ENCODE measurements at places on chromosomes 7 and 10. TPM values are rescaled to one million over a fixed set of nuclear protein-coding genes. Genes with fewer than 3 reads are reported as not detected.
A peak's percentile ranks its signal among the peaks of the same experiment; 100 is the strongest.

DNA sequence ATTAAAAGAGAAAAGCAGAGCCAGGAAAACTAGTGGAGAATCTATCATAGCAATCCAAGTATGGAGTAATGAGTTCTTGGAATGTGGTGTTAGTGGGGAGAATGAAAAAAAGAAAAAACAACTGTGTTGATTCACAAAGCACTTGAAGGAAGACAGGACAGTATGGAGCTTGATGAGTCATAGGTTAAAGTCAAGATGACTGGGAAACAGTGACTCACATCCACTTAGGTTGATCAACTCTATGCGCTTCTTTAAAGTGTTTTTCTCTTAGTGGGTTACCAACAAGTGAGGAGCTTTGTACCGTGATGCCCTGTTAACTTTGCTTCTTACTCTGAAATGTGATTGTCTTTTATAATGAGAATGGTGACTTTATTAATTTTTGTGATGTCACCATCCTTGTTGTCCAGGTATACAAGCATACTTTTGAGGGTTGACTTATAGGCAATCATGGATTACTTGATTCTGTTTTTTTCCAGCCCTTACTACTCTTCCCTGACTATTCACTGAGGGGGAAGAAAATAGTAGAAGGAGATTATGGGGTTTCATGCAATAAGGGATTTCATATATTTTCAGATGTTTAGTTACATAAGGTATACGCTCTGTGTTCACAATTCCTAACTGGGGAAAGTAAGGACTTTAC lies 32.1 kb upstream of the MDFIC start:
- no peak for DNase-seq

GRCh38 chr10:120473593-120473992 lies 16.6 kb downstream of the PLPP4 start:
- no peak for DNase-seq

- no peak for DNase-seq
Observed at GRCh38 chr7:120941064-120941463, 9.5 kb upstream of the ING3 start.

DNA sequence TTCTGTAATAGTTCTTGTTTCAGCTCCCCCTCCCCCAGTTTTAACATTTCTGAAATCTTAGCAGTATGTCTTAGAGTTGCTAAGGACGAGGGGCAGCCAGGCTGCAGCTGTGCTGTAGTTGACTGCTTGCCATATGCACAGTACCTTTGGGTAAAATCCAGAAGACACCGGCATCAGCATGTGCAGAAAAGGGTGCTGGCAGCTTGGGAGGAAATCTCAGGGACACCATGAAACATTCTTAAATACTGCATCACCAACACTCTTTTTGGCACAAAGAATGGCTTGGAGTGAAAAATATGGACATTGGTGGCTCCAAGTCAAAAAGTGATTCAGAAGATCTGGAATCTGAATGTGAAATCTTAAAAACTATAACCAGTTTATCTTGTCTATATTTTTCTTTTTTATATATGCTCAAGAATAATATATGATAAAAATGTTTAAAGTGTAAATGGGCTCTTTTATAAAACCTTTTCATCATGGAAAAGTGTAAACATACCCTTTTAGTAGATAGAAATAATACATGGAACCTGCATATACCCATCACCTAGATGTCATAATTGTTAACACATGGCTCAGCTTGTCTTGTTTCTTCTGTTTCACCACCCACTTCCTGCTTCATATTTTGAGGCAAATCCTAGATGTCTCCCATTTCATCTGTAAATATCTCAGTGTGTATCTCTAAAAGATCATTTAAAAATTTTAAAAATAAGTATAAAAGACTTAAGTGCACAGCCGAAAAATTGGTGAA lies 34.4 kb upstream of the ARMS2 start:
- DNase-seq: peak; percentile 29

- no peak for DNase-seq
Observed at GRCh38 chr7:74266191-74266963, 12.2 kb upstream of the RFC2 start.

- DNase-seq: no peak
Observed at GRCh38 chr7:87075671-87076404, 16.4 kb upstream of the ELAPOR2 start.

Gene TES
- total RNA-seq: 26.2 TPM

DNA sequence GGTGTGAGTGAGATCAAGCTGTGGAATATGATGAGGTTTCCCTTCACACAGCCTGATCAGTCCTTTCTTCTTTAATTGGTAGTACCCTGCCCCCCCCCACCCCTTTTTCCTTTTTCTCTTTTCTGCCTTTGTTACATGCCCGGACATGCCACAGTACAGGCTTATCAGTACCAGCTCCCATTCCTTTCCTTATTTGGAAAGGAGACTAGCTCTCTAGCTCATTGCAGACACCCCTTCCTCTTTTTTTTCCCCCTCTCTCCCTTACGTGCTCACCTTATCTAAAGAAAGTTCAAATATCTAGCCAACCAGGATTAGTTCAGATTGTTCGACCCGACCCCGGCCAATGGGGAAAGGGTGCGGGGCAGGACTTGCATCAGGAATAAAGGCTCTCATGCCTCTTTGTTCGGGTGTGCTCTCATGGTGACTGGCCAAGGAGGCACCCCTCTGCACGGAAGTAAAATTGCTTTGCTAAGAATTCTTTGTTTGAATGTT lies 230.4 kb downstream of the ACTR3B start:
- no peak for DNase-seq

- no peak for DNase-seq
Observed at GRCh38 chr10:25678666-25679065, 255.4 kb upstream of the MYO3A start.

Gene EPHB6
- 3.9 TPM for total RNA-seq

GRCh38 chr7:107599262-107599661 lies 19.2 kb downstream of the BCAP29 start:
- DNase-seq: no peak

DNA sequence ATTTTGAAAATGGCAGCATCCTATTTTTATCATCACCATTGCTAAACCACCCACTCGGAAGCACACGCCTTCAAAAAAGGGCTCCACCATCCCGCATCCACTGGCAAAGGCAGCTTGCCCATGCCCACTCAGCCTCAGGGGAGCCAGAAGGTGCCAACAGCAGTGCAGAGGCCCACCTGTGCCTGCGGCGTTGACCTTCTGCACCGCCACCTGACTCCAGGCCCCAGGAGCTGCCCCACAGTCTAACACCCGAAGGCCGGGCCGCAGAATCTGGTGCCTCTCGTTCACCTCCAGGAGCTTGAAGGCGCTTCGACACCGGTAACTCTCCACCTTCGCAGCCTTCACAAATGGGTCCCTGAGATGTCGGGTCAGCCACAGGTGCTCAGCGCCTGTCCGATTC lies 2.8 kb downstream of the MRM2 start:
- DNase-seq: no peak

GRCh38 chr7:17580856-17581255 lies 282.4 kb downstream of the AHR start:
- DNase-seq: no peak

- DNase-seq: no peak
Observed at GRCh38 chr10:24240041-24240751, 31.3 kb downstream of the KIAA1217 start.

Gene LOXL4
- 0.47 TPM for total RNA-seq

Gene SHTN1
- 5.0 TPM for total RNA-seq

Gene C10orf105
- total RNA-seq: 0.07 TPM

Gene FAM25G
- not detected for total RNA-seq

Gene CALHM1
- not detected for total RNA-seq

DNA sequence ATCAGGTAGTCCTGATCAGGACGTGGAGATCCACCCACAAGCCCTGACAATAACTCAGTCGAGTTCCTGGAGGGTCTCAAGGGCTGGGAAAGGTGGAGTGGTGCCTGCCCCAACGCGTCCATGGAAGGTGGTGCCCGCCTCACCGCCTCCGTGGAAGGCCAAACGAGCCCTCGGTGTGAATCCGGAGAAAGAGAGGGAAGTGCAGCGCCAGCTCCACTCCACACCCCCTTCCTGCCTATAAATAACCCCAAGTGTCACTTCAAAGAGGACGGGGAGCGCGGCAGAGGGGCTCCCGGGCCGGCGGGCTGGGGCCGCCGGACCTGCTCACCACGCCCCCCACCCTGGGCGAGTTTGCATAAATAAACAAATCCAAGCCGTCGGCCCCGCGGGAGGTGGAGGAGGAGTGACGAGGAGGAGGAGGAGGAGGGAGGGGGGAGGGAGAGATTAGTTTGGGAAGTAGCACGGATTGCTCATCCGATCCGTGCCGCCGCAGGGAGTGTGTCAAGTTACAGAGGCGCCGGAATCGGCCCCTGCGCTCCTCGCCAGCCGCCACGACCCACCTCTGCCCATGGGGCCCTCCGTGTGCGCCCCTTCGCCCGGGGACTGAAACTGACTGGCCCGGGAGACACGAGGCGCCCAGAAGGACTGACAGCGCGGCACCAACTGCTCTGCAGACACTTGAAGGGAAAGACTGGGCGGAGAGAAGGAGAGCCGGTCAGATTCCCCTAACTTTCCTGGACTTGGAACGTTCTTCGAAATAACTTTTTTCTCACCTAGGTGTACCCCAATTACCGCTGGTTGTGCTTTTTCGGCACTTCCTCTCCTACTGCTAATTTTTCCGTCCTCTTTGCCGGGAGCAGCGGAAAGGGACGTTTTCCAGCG lies at the start of gene COL13A1:
TSS of gene COL13A1 (plus strand) at position 473 of the 882 bp plus-strand sequence. CDS start 518 bp downstream, outside the sequence.
- peak; percentile 61 for DNase-seq

GRCh38 chr7:7932553-7932952 lies 36.0 kb upstream of the GLCCI1 start:
- DNase-seq: no peak

GRCh38 chr10:125064681-125065492 lies 95.5 kb downstream of the CTBP2 start:
- DNase-seq: no peak

DNA sequence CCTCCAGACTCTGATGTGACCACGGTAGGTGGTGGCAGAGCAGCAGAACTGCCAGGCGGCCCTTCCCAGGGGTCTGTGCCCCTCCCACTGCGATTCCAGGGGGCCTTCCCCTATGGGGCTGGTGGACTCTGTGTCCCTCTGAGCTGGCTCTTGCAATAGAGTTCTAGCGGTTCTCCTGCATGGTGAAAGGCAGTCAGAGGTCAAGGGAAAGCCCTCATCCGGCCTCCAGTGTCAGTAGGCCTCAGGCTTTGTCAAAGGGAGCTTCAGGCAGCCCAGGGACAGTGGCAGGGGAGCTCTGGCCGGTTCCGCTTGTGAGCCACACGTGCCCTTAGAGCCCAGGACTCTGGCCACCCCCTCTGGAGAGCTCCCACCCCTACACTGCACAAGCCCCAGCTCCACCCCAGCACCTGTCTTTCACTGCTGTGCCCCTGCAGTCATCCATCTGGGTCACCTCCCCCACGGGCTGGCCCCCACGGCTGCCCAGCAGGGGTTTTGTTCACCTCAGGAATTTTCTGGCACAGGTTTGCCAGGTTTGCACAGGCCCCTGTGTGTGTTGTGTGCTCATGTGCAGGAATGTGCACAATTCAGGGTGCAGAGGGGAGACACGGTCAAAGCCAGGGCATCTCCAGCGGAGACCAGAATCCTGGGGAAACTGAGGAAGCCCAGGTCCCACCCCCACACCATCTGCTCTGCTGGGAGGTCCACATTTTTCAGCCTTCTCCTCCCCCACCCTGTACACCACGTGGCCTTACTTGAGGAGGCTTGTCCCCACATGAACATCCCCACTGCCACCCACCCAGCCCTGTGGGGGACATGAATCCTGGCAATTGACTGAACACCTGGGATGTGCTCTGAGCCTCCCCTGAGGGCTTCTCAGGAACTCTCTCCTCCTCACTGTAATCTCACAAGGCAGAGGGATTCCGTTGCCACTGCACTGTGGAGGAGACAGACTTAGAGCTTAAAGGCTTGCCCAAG lies 23.8 kb downstream of the C10orf105 start:
- no peak for DNase-seq

DNA sequence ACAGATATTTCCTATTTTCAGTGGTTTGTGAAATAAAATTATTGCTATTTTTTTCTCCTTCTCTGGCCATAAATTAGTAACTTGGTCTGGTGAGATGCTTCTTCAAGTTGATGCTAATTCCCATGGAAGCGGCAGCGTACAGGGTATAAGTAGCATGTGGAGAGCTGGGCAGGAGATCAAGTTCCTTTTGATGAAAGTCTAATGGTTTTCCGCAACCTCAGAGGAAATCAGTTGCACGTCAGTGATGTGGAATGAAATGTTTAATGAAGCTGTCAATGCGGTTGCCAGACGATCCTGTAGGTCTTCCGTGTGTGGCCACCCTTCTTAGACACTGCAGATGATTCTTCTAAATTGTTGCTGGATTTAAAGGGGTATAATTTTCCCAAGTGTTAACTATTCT lies 236.4 kb upstream of the GRM3 start:
- DNase-seq: no peak

GRCh38 chr10:121880895-121881294 lies 46.9 kb downstream of the ATE1 start:
- no peak for DNase-seq

GRCh38 chr10:96041146-96041545 lies 2.2 kb upstream of the CCNJ start:
- no peak for DNase-seq

Gene SRRM3
- total RNA-seq: 17.2 TPM

GRCh38 chr7:20653636-20654035 lies 38.2 kb downstream of the ABCB5 start:
- no peak for DNase-seq

Gene ITIH5
- 8.5 TPM for total RNA-seq

Gene EBF3
- 7.1 TPM for total RNA-seq

DNA sequence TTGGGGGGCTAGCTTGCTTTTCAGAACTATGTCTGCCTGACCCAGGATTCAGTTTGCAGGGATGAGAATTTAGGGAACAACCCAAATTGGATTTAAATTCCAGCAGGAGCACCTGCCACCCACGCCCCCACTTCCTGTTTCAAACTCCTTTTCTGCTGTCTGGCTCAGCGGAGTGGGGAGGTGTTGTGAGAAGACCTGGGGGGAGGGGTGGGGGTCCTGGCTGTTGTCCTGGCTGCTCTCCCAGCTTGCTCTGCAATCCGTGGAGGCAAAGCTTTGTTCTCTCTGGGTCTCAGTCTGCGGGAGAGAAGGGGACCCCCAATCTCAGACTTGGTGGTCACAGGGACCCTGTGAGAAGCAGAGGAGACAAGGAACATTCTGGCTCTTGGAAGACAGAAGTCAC lies 799 bp downstream of the KCNK18 start:
- DNase-seq: no peak

Gene HTR7
- total RNA-seq: not detected

- DNase-seq: no peak
Observed at GRCh38 chr7:24531255-24531654, 42.0 kb upstream of the PALS2 start.

- no peak for DNase-seq
Observed at GRCh38 chr7:158910254-158911053, 54.1 kb downstream of the DYNC2I1 start.
